Memory B cell (primary cell): ENCODE measurements at places on chromosomes 6 and 20.

- DNase-seq: no peak
Observed at GRCh38 chr6:28772480-28773381, 151.1 kb downstream of the TRIM27 start.

GRCh38 chr20:25368976-25369375 is 21.7 kb downstream of the ABHD12 start:
- no peak for DNase-seq

DNA sequence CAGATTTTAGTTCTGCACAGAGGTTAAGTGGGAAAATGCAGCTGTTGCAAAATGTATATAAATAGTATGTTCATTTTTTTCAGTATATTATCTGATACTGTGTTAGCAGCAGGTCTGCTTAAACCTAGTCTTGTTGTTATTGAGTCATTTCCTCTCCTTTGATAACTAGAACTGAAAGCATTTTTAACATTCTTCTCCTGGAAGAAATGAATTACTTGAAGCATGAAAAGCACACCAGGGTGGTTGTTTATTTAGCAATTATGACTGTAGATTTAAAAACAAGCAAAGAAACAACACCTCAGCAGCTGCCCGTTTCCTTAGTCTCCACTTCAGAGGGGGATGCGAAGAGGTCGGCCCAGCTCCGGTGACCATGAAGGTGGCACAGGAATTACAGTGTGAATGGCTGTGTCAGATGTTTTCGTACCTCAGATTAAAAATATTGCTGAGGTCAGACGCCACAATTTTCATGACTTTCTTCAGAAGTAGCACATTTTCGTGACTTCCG is 53.5 kb downstream of the GOPC start:
- no peak for DNase-seq

- DNase-seq: no peak
Observed at GRCh38 chr6:42281570-42281969, 63.9 kb upstream of the MRPS10 start.

GRCh38 chr20:50930976-50931305 is 296 bp downstream of the ADNP start:
- no peak for DNase-seq

GRCh38 chr20:17500826-17501225 is 30.4 kb downstream of the BFSP1 start:
- DNase-seq: no peak

GRCh38 chr20:22312744-22313346 is 271.5 kb downstream of the FOXA2 start:
- DNase-seq: no peak

- no peak for DNase-seq
Observed at GRCh38 chr6:42049116-42049809, 1.1 kb upstream of the TAF8 start.

- peak; percentile 60 for DNase-seq
Observed at GRCh38 chr6:106360989-106361430, 493 bp downstream of the CRYBG1 start.

- no peak for DNase-seq
Observed at GRCh38 chr6:159112714-159113113, 56.5 kb upstream of the FNDC1 start.

DNA sequence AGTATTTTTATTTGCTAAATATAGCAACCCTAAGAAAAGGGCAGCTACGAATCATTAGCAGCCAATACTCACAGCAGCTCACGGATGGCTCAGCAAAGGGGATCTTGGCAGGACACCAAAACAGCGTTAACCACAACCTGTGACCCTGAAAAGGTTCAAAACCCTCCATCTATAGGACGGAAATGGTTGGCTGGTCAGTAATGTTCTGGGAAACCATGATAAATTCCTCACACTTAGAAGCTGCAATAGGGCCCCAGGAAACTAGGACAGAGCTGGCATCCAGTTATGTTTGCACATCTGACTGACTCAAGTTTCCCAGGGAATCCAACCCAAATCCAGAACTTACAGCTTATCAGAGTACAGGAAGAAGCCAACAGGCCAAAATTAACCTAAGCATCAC is 30.9 kb upstream of the PTPRT start:
- DNase-seq: no peak

- no peak for DNase-seq
Observed at GRCh38 chr6:43814865-43815264, 44.9 kb downstream of the VEGFA start.

- DNase-seq: no peak
Observed at GRCh38 chr6:8064638-8065518, 689 bp upstream of the BLOC1S5 start.

- DNase-seq: no peak
Observed at GRCh38 chr20:48056218-48056617, 270.9 kb upstream of the SULF2 start.

- DNase-seq: no peak
Observed at GRCh38 chr6:43421831-43422230, 5.5 kb upstream of the ABCC10 start.

GRCh38 chr6:28982476-28983266 is 22.4 kb downstream of the ZNF311 start:
- no peak for DNase-seq

DNA sequence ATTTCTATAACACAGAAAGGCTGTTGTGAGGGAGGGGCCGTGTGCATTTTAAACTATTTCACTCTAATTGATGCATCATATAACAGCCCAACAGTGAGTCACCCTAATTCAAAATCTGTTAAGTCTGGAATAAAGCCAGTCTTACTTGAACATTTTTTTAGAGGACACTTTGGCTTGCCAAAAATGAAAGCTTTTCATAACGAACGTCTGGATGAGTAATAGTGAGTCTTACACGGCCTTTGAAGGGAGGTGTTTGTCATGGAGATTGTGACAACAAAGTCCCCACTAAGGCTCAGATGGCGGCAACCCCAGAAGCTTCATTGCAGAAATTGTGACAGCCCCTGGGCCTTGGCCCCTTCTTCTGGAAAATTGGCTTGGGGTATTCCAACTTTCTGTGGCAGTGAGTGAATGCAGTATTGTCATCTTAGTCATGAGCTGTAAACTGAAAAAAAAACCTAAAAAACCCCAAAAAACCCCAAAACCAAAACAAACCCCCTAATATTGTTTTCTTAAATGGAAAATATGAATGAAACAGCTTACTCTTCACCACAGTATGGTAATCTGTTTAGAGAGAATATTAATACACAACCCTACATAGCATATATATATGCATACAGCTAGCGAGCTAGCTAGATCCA is 92.6 kb upstream of the CLDN20 start:
- no peak for DNase-seq

- no peak for DNase-seq
Observed at GRCh38 chr6:163603395-163603794, 188.9 kb downstream of the QKI start.

- DNase-seq: no peak
Observed at GRCh38 chr6:2792330-2793110, 27.3 kb downstream of the WRNIP1 start.

DNA sequence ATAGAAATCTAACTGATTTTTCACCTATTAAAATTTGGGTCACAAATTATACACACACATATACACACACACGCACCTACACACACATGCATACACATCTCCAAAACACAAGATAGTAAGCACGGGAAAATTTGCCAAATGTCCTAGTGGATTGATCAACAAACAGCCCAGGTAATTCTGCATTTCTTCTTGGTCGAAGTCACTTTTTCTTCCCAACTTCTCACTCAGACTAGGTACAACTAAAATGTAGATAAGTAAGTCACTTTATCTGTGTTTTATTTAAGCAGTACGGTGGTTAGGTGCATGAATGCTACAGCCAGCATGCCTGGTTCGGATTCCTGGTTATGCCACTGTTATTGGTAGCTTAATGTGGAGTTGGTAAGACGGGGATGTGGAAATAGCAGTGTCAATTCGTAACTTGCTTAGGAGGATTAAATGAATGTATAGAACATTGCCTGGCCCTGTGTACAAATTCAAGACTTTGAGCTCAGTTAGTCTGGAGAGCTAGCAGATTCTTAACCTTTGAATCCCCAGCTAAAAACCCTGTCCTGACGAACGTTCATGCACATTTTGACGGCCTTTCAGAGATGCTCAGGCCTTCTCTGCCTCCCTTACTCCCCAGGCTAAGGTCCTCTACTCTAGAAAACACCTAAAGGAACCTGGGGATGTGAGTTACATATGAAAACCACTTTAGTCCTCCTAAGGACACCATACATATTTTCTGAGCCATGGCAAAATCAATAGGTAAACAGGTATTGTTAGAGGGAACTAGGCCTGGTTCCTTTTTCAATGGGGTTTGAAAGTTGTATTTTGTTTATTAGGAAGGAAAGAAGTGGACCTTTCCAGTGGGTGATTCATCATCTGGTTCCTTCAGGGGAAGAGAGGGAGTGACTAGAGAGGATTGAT is 50.9 kb downstream of the CYP24A1 start:
- DNase-seq: no peak

GRCh38 chr6:26199773-26200764 is 112.8 kb downstream of the HFE start:
- DNase-seq: no peak

GRCh38 chr6:5710936-5711335 is 295.8 kb downstream of the NRN1 start:
- no peak for DNase-seq

DNA sequence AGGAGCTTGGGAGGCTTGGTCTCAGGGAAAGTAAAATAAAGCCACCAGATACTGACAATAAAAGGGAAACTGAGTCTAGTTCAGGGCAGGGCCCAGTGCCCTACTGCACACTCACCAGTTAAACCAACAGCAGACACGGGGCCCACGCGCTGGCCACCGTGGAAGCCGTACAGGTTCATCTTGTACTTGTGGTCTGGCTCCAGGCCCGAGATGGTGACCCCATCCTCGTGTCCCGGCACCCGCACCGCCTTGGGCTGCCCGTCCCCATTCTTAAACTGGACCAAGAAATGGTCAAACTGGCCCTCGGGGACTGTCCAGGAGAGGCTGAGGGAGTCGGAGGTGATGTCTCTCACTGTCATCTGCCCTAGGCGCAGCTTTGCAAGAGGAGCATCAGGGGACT is 26.5 kb downstream of the CYP21A2 start:
- no peak for DNase-seq

- no peak for DNase-seq
Observed at GRCh38 chr20:57263801-57264792, 2.3 kb downstream of the BMP7 start.

GRCh38 chr20:61014491-61014890 is 237.6 kb upstream of the CDH4 start:
- DNase-seq: no peak

DNA sequence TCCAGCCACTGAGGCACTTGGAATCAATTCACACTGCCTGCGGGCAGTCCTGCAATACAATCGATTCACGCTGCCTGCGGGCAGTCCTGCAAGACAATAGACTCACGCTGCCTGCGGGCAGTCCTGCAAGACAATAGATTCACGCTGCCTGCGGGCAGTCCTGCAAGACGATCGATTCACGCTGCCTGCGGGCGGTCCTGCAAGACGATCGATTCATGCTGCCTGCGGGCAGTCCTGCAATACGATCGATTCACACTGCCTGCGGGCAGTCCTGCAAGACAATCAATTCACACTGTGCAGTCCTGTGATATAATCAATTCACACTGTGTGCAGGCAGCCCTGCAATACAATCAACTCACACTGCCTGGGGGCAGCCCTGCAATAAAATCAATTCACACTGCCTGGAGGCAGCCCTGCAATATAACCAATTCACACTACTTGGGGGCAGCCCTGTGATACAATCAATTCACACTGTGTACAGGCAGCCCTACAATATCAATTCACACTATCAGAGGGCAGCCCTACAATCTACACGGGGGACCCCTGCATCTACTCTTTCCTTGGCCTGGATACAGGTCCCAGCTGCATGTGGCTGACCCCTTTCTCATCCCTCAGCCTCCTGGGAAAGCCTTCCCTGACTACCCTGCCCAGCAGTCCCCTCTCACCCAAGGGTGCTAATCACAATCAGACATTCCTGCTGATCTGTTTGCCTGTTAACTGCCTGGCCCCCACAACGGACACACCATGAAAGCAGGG is 10.4 kb downstream of the TAF4 start:
- no peak for DNase-seq

DNA sequence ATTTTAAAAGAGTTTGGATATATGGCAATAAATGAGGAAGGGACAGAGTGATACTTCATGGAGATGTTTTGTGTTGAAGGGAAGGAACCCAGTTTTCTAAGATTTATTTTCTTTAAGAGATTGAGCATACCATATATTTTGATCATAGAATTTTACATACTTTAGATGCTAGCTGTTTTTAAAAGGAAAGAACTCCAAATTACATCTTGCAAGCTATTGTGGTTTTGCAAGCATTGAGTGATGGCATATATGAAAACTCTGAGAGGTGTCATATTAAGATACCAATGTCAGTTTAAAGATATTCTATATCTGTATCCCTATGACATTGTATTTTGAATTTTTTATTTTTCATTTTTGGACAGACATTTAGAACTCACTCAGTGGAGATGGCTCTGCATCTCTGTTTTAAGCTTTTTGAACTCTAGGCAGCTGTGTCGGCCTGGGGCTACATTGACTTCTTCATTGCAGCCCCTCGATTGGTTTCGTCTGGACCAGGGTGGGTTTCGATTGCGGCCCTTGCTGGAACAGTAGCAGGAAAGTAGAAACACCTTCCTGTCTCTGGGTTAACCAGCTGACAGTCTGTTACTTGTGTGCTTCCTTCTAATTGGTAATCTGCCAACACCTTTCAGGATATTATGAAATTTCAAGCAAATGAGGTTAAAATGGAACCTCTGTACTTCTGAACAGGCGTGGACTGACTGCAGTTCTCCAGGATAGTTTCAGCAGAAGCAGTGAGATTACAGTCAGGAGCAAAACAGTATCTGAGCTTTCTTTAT is 14.0 kb downstream of the IGF2R start:
- DNase-seq: no peak

GRCh38 chr6:39891976-39892375 is 42.3 kb downstream of the MOCS1 start:
- no peak for DNase-seq

DNA sequence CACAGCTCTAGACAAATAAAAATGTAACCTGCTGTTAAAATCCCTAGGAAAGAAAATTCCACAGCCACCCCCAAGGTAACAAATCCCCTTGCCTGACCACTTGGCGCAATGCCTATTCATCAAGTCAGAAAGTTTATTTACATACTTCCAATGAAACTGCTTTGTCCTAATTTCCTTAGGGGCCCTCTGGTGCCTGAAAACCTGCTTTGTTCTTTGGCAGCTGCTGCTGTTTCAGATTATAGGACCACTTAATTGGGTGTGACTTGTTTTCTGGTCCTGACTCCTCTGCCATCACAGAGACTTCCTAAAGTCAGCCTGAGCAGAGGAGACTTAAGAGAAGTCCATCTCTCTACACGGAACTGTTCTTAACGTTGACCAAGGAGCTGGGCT is 323.6 kb downstream of the UBE3D start:
- DNase-seq: no peak

DNA sequence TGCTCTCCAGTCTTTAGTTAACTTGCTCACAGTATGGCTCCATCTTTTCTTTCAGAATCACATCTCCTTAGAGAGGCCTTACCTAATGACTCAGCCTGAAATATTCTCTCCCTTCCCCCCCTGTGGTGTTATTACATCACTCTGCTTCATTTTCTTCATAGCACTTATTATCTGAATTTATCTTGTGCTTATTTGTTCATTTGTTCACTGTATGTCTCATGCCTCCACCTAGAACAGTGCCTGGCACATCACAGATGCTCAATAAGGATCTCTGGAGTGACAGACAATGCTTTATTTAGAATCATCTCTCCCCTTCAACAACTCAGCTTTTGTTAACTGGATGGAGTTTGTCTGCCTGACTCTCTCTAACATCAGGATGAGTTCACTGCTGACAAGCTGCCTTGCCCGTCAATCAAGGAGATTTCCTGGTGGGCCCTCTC is 96.6 kb upstream of the MAN1A1 start:
- no peak for DNase-seq

- no peak for DNase-seq
Observed at GRCh38 chr6:32439139-32439538, 548 bp upstream of the HLA-DRA start.
